ENCODE measurements at places on chromosomes 2 and 18.

GRCh38 chr2:169667583-169667982 lies 26.6 kb downstream of the CFAP210 start:
- DNase-seq = no peak

GRCh38 chr2:2926858-2927175 lies 450.8 kb downstream of the EIPR1 start:
- DNase-seq = no peak

- DNase-seq = no peak
Measured at GRCh38 chr2:181268174-181268867, 188.9 kb upstream of the ITGA4 start.

- DNase-seq = no peak
Measured at GRCh38 chr2:100831831-100832230, 11.9 kb downstream of the NPAS2 start.

Measured in activated CD4-positive, alpha-beta T cell treated with anti-CD3 and anti-CD28 coated beads, Interleukin-2, amount 10 ng/mL, durations not matched to agents 7 days and 5 days (primary cell).